ENCODE measurements at places on chromosomes 5 and 9.

GRCh38 chr5:149024477-149024876 lies 38.4 kb downstream of the SH3TC2 start:
- DNase-seq = no peak

DNA sequence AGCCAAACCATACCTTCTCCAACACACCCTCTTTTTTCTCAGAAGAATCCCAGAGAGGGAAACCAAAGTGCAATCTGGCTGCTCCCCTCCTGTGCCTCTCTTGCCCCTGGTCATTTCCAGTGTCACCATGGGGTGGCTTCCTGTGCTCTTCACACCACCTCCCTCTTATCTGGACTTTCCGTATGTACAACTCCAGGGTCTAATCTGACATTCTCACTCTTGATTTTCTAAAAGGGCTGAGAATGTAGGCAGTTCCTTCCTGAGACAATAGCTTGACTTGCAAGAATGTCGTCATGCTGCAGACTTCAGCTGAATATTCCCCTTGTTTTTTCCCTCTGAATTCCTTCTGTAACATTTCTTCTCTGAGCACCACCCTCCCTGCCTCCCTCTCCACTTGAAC lies 110.2 kb downstream of the FBXL7 start:
- DNase-seq = no peak

DNA sequence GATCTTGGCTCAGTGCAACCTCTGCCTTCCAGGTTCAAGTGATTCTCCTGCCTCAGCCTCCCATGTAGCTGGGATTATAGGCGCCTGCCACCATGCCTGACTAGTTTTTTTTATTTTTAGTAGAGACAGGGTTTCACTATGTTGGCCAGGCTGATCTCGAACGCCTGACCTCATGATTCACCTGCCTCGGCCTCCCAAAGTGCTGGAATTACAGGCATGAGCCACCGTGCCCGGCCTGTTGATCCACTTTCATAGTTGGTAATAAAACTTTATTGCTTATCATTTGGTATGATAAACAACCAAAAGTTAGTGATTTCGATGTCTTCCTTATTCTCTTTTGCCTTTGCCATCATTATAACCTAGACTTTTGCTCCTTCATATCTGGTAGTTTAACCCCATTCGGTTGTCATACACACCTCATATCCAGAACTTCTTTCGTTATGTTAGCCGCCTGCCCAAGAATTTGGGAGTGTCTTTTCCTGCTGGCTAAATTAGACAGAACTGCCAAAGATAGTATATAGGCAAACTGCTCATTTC lies 45.0 kb downstream of the UBE2R2 start:
- no peak for DNase-seq

DNA sequence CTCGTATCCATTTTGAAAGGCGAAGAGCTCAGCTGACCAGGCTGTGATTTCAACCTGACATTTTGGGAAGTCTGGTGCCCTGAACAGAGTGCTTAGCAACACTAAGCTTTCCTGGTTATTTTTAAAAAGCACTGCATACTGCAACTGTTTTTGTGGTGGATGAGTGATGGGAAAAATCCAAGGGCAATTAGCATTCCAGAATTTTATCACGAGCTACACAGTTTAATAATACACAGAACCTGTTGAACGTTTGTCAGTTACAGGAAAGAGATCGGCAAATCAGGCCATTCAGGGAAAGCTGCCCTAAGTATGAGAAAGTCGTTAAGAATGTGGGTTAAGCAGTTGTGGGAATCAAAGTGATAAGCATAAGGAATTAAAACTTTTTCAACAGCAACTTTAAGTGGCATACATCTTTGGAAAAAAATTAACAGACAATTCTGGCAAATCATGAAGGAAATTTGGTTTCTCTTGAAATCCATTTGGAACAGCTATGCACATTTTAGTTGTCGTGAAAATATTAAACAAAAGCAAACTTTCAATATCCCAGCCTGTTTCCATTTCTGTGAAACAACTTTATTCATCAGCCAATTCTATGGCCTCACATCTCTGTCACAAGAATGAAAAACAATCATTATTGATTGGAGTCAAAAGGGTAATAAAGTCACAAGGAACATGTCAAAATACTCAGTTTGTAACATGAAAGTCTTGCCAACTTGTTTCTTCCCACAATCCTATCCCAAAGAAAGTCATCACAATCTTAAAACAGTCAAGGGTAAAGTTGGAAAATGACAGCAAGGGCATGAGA lies 25.7 kb downstream of the PUM3 start:
- no peak for DNase-seq

DNA sequence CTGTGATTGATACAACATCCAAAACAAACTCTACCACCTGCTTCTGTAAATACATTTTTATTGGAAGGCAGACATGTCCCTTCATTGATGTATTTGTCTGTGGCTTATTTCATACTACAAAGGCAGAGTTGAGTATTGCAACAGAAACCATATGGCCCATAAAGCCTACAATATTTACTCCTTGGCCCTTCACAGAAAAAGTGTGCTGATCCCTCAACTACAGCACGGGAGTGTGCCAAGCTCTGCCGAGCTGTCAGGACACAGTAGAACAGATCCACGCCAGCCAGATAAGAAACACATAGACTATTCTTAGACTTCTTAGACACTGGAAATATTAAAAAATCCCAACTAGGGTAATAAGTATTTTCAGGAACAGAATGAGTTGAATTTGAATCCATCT lies 13.2 kb downstream of the TICAM2 start:
- no peak for DNase-seq

GRCh38 chr9:135506327-135507103 lies 6.0 kb downstream of the MRPS2 start:
- no peak for DNase-seq

DNA sequence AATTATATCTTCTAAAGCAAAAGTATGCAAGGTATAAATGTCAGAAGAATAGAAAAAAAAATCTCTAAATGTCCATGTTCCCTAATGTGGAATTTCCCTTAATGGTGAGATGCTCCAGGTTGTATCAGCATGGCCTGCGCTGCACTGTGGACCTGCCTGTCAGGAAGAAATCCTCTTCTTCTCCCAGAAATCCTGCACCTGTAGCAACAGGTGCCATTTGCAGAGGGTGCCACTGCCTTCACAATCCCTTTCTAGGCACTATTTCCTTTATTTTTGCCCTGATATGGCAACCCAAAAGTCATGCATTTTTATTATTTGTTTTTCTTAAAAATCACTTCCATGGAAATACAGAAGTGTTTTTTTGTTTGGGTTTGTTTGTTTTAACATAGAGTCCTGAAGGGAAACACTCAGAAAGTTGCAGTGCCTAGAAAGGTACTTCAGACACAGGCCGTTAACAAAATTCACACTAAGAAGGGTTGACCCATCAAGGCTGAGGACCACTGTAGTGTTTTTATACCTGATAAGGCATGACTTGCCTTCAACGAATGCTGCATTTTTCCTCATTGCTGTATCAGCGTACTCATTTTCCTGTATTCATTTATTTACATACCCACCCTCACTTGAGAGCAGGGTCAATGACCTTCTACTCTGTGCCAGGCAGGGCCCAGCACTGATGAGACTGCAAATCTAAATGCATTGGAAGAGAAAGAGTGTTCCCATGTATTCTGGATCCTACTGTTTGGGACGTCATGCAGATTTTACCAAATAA lies 177.8 kb downstream of the SNX18 start:
- DNase-seq = no peak

- DNase-seq = no peak
Measured at GRCh38 chr5:135602882-135603721, 24.3 kb upstream of the CXCL14 start.

DNA sequence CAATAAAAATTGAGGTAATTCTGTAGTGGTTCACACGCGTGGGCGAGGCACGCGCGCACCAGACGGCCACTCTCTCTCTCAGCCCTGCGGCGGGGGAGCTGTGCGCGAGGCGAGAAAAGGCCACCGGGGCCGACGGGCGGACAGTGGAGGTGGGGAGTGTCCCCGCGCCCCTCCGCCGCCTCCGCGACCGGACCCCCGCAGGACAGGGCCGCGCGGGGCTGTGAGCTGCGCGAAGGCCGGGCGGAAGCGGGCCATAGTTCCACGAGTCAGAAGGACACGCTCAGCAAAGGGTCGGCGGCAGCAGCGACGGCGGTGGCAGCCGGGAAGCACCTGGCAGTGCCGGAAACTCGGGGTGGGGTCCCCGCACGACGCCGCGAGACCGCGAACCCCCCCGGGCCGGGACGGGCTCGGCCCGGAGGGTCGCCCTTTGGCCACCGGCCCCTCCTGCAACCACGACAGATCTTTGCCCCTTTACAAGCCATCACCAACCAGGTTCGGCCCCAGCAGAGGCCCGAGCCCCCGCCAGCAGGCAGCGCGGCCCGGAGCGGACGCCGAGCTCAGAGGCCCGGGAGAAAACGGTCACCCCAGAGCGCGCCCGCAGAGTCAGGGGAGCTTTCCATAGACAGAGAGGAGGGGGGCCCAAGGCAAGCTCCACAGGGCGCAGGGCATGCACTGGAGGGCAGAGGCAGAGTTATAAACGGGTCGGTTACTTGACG lies 60.9 kb downstream of the ZNF354C start:
- no peak for DNase-seq

GRCh38 chr5:10631316-10631996 lies 67.6 kb downstream of the ANKRD33B start:
- no peak for DNase-seq

- DNase-seq = no peak
Measured at GRCh38 chr5:141439411-141440141, 9.3 kb downstream of the PCDHGA12 start.

- no peak for DNase-seq
Measured at GRCh38 chr5:89353837-89354551, 471.0 kb upstream of the MEF2C start.

DNA sequence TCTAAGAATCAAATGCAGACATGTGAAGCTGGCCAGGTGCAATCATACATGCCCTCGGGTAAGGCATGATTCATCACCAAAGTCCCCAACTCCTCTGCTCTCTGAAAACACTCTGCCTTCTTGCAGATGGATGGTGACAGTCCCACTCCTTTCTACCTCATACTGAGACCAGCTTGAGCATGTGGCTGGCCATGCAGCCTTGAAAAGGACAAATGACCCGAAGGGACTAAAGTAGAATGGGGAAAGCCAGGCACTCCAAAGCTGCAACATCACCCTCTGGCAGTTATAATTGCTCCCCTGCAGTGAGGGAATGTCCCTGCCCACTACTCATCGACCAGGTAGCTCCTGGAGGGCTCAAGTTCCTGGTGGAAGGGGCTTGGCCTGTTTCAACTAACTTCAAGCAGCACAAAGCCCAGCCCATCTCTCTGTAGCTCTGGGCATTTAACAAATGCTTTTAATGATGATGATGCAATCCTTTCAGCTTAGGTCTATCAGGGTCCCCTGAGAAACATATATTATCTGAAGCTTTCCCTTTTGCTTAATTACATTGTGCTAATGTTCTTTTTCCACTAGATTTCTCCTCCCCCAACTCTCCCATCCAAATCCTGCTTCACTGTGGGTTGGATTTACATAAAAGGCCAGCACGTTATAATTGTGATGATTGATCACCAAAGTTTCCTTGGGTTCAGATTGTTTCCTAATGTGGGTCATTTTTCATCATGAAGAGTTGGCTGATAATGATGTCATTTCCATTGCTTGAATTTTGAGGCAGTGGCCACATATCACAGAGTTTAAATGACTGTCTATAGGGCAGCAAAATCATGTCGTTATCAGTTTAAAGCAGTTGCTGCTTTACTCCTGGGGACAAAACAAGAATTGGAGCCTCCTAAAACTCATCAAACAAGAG lies 436.5 kb upstream of the SLC30A5 start:
- DNase-seq = no peak

- DNase-seq = peak; percentile 80
Measured at GRCh38 chr9:27572918-27573633, at the start of gene C9orf72. TSS of gene C9orf72 (minus strand) at chr9:27573481. CDS start at chr9:27567120, 6,361 bp downstream.

- no peak for DNase-seq
Measured at GRCh38 chr5:31962351-31962751, 211.8 kb downstream of the GOLPH3 start.

DNA sequence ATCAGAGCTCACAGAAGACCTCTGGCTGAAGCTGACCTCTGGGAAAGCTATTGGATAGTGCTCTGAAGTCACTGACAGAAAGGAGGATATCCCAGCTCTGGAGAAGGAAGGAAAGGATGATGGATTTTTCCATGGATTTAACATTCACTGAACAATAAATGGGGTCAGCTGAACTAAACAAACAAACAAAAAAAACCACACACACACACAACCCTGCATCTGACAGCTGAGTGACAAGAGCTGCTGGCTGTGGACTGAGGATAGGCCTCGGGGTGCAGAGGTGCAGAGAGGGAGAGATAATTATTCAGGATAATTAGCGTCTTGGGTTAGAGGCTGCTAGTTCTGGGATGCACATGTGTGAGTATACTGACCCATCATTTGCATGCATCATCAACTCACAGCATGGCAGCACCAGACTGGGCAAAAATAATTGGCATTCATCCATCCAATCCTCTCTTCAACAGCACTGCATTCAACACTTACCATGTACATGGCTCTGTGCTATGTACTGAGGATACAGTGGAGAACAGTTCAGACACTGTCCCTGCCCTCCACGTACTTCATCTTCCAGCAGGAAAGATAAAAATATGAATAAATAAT lies 131.4 kb upstream of the TRIM32 start:
- DNase-seq = no peak

- no peak for DNase-seq
Measured at GRCh38 chr5:104265531-104266140, 703.0 kb upstream of the NUDT12 start.

- DNase-seq = no peak
Measured at GRCh38 chr9:99169086-99169485, 52.7 kb downstream of the ALG2 start.

GRCh38 chr9:97985058-97985861 lies 2.1 kb downstream of the ANP32B start:
- no peak for DNase-seq

DNA sequence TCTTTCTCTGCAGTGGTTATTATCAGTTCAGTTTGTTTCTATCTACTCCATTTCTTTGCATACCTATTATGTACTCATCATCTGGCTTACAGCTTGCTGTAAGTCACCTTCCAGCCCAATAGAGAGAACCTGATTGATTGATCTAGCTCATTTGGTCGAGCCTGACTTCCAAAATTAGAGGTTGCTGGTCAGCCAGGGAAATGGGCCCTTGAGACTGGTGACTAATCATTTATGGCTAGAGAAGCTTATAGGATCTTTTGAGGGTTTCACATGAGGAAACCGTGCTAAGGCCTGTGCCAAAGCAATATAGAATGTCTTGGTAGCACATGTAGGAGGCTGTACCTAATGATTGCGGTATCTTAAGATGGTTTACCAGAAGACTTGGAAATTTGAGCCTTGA lies 5.8 kb downstream of the SREK1 start:
- DNase-seq = no peak
